ENCODE measurements at places on chromosomes 11 and 22. TPM values are rescaled to one million over a fixed set of nuclear protein-coding genes. Genes with fewer than 3 reads are reported as not detected.

PMM1 gene
- 47.1 TPM for polyA plus RNA-seq

- H3K4me3 ChIP-seq, result no peak overlapping the region
- H3K27ac ChIP-seq, result no peak overlapping the region
- peaks cover 13% of the 10 kb centered on the region for H3K4me1 ChIP-seq
- no peaks in the 10 kb centered on the region for H3K36me3 ChIP-seq
- no peak for DNase-seq
These were observed 2.8 kb upstream of the TMPRSS13 start for GRCh38 chr11:117931971-117932370.

GRCh38 chr22:33302049-33302545 lies 243.9 kb upstream of the SYN3 start:
- DNase-seq, result peak; percentile 17
- no peaks in the 10 kb centered on the region for H3K4me1 ChIP-seq
- H3K36me3 ChIP-seq, result no peaks in the 10 kb centered on the region
- H3K27me3 ChIP-seq, result no peaks in the 10 kb centered on the region
- H3K27ac ChIP-seq, result no peak overlapping the region
- no peak overlapping the region for H3K4me3 ChIP-seq

- H3K27me3 ChIP-seq, result no peaks in the 10 kb centered on the region
- no peak for DNase-seq
- H3K4me1 ChIP-seq, result peaks cover 2% of the 10 kb centered on the region
- no peak overlapping the region for H3K27ac ChIP-seq
These were observed 232.2 kb downstream of the GUCY1A2 start for GRCh38 chr11:106785913-106786650.

DNA sequence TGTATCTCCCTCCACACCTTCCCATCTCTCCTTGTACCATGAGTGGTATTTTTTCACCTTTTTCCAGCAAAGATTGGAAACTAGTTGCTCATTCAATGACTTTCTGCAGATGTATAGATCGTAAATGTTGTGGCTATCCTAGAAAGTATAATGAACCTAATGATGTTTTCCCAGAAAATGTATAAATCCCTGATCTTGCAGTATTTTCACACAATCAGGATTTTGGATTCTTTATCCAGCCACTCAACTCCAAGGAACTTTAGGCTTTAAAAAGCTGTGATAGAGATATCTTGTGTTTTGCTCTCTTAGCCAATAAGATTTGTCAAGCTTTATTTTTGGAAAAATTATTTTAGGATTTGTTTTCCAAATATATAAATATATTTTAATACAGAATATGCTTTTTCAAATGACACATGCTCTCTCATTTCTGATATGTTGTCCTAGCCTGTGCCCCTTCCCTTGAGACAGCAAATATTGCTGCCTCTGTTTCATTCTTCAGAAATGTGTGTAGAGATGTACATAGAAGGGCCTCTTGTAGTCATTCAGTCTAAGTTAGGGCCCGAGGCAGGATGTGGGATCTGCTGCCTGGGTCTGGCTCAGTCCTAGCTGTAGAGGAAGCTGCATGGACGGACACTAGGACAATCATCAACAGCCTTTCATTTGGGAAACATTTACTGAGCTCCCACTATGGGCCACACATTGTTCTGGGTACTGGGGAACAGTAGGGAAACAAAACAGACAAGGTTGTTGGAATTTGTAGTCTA lies 62.4 kb downstream of the NAV2 start:
- no peak overlapping the region for H3K27ac ChIP-seq
- H3K4me1 ChIP-seq, result no peaks in the 10 kb centered on the region
- H3K27me3 ChIP-seq, result peaks cover 35% of the 10 kb centered on the region
- no peak overlapping the region for H3K4me3 ChIP-seq
- DNase-seq, result no peak
- H3K36me3 ChIP-seq, result no peaks in the 10 kb centered on the region

- H3K4me3 ChIP-seq, result no peak overlapping the region
- H3K4me1 ChIP-seq, result peaks cover 6% of the 10 kb centered on the region
- no peak for DNase-seq
- H3K27ac ChIP-seq, result no peak overlapping the region
- no peaks in the 10 kb centered on the region for H3K36me3 ChIP-seq
These were observed 6.2 kb downstream of the LRRC74B start for GRCh38 chr22:21051831-21052400.

GPR83 gene
- polyA plus RNA-seq, result 0.04 TPM

DNA sequence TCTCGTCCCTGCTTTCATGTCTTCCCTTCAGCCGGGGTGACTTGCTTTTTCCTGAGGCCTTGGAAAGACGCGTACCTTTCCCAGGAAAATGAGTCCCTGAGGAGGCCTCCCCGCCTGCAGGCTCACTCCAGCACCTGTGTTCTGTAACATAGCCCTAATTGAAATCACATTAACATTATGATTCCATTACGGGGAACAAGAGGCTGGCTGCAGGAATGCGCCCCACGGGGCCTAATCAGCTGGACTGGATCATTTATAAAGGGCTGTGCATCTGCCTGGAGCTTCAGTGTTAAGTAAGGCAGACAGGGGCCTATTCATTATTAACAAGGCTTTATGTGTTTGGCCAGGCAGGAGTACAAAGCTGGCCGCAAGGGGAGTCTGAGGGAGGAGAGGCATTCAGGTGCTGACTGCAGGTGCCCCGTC lies 41.9 kb upstream of the TSPAN18 start:
- H3K27ac ChIP-seq, result no peak overlapping the region
- no peak for DNase-seq
- H3K4me3 ChIP-seq, result no peak overlapping the region
- peaks cover 16% of the 10 kb centered on the region for H3K27me3 ChIP-seq
- H3K36me3 ChIP-seq, result no peaks in the 10 kb centered on the region

RASD2 gene
- 0.01 TPM for polyA plus RNA-seq

MYBPC3 gene
- polyA plus RNA-seq, result not detected

SOX6 gene
- 6.4 TPM for polyA plus RNA-seq

SREBF2 gene
- 68.4 TPM for polyA plus RNA-seq

GRCh38 chr11:120004723-120005122 lies 133.2 kb downstream of the TRIM29 start:
- peaks cover 34% of the 10 kb centered on the region for H3K27me3 ChIP-seq
- no peak for DNase-seq
- H3K4me1 ChIP-seq, result no peaks in the 10 kb centered on the region
- H3K27ac ChIP-seq, result no peak overlapping the region
- H3K4me3 ChIP-seq, result no peak overlapping the region

DNA sequence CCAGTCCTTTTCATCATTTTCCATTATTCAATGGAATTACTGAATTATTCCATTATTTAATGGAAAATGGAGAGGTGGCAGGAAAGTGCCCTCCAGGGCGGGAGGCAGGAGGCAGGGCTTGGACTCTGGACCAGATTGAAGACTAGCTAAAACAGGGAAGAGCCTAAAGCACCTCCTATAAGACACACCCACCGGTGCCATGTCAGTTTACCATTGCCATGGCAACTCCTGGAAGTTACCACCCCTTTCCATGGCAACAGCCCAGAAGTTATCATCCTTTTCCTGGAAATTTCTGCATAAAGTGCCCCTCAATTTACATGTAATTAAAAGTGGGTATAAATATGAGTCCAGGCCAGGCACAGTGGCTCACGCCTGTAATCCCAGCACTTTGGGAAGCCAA lies 443.7 kb downstream of the TBC1D22A start:
- DNase-seq, result no peak
- no peaks in the 10 kb centered on the region for H3K27me3 ChIP-seq
- H3K4me1 ChIP-seq, result no peaks in the 10 kb centered on the region

GRCh38 chr22:38315823-38316363 lies 1.3 kb downstream of the CSNK1E start:
- H3K36me3 ChIP-seq, result peaks cover 38% of the 10 kb centered on the region
- H3K4me3 ChIP-seq, result peak overlapping the region; percentile 100
- peaks cover 68% of the 10 kb centered on the region for H3K4me1 ChIP-seq
- H3K27me3 ChIP-seq, result no peaks in the 10 kb centered on the region
- no peak for DNase-seq

DGCR6 gene
- polyA plus RNA-seq, result 0.88 TPM

DNA sequence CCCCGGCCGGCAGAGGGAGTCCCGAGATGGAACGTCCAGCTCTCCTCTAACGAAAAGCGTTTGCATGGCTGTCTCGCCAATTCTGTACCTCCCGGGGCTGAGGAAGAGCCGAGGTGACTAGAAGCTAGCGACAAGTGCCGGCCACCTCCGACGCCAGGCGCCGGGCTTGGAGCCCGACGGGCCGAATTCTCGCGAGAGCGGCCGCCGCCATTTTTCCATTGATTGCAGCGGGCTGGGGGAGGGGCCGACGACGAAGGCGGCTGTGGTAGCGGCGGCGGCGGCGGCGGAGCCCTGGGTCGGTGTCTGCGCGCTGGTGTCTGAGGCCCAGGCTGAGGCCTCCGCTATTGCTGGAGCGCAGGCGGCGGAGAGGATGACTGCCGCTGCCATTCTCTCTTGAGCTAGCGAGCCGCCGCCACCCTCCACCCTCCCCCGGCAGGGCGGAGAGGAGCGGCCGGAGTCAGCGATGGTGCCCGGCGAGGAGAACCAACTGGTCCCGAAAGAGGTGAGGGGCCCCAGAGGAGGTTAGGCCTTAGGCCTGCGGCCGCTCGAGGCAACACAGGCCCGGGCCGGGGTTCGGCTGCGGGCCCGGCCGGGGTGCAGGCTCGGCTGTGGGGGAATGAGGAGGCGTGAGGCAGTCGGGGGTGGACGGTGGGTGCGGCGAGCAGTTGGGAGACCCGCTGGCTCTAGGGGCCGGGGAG lies at the start of gene USP47:
TSS of gene USP47 (plus strand) at position 250 of the 698 bp plus-strand sequence. CDS start at position 464, 214 bp downstream.
- no peak for DNase-seq
- H3K4me3 ChIP-seq, result peak within 1 kb of the TSS; percentile 92
- no peaks in the 10 kb centered on the region for H3K27me3 ChIP-seq
- peaks cover 27% of the 10 kb centered on the region for H3K4me1 ChIP-seq
- no peaks in the 10 kb centered on the region for H3K36me3 ChIP-seq

GRCh38 chr11:31895926-31896325 lies 84.8 kb upstream of the PAX6 start:
- no peaks in the 10 kb centered on the region for H3K36me3 ChIP-seq
- H3K27ac ChIP-seq, result no peak overlapping the region
- H3K4me3 ChIP-seq, result no peak overlapping the region
- H3K27me3 ChIP-seq, result no peaks in the 10 kb centered on the region
- H3K4me1 ChIP-seq, result no peaks in the 10 kb centered on the region
